ENCODE measurements at places on chromosomes 3 and 15. TPM values are rescaled to one million over a fixed set of nuclear protein-coding genes. Genes with fewer than 3 reads are reported as not detected.

DNA sequence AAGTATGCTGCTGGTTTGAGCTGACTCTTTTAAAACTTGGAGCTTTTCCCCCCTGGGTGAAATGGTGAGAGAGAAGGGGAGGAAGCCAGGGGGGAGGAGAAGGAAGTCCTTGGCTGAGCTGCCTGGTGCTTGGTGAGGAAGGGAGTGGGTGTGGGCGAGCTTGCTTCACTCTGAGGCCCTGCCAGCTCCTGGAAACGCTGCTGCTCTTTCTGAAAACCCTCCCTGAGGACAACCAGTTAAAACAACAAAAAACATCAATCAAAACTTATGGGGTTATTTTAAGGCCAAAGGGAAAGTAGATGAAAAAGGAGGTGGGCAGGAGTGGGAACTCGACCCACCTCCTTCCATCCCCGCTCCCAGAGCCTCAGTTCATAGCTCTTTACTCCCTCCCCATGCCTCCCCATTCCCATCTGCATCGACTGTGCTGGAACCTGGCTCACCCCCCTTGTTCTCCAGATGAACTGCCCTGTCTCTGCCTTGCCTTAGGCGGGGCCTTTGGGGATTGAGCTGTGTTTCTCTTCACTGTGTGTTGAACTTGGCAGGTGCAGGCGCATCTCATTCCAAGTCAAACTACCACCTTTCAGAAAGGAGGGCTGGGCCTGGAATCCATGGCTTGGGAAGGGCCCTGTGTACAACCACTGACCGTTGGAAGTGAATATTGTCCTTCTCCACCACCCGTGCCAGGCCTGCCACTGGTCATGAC is 166.1 kb downstream of the ZNF621 start:
- H3K27me3 ChIP-seq, result peaks cover 15% of the 10 kb centered on the region
- no peaks in the 10 kb centered on the region for H3K36me3 ChIP-seq
- no peak for DNase-seq
- no peaks in the 10 kb centered on the region for H3K4me1 ChIP-seq
- H3K27ac ChIP-seq, result no peak overlapping the region

DNA sequence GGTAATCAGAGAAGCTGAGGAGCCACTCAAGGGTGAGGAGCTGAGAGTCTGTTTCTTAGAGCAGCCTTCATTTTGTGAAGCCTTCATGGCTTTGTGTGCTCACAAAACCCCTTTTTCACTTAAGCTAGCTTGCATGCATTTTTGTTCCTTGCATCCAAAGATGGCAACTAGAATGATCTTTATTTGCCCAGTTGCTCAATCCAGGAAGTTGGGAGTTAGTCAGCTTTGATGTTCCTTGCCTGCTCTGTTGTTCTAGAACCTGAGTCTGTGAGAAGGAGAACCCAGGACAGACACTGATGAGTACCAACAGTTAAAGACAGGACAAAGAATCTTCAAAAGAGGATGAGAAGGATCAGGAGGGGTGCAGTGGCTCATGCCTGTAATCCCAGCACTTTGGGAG is 81.8 kb downstream of the IL20RB start:
- no peaks in the 10 kb centered on the region for H3K36me3 ChIP-seq
- H3K4me3 ChIP-seq, result no peak overlapping the region
- H3K27ac ChIP-seq, result no peak overlapping the region
- peaks cover 1% of the 10 kb centered on the region for H3K27me3 ChIP-seq

TMEM207 gene
- total RNA-seq, result not detected

DNA sequence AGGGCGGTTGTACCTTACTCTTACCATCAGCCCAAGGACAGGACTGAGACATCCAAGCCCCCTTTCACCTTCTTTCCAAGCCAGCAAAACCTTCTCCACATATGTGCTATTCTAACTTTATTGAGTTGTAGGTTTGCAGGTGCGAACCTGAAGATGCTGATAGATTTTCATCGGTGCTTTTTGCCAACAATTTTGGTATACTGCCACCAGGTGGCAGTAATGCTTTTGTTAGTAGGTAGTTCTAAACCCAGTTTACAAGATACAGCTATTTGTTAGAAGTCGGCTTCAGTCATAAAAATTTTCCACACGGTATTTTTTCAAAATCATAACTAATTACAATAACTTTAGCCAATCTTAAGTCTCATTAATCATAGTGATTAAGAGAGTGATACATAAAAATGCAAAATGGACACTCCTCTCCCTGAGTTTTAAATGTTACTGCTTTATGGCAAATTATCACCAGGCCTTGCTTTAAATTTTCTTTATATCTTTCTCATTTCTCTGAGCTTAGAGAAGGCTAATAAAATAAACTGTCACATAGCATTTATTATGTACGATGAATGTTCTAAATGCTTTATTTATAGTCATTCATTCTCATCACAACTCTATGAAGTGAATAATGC is 636 bp downstream of the TBC1D21 start:
- peaks cover 8% of the 10 kb centered on the region for H3K4me1 ChIP-seq
- H3K4me3 ChIP-seq, result no peak overlapping the region
- no peak overlapping the region for H3K27ac ChIP-seq
- DNase-seq, result peak; percentile 60
- peaks cover 11% of the 10 kb centered on the region for H3K27me3 ChIP-seq
- no peaks in the 10 kb centered on the region for H3K36me3 ChIP-seq

DNA sequence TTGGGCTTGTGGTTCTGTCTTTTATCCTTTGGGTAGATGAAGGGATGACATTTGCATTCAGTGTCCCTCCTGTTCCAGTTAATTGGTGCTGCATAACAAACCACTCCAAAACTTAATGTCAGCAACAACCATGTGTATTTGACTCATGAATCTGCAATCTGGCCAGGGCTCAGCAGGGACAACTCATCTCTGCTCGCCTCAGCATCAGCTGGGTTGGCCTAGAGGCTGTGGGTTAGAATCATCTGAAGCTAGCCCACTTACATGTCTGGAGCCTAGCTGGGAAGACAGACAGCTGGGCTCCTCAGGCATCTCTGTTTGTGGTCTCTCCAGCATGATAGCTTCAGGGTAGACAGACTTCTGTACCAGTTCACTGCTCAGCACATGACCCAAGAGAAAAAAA is 92.0 kb downstream of the TMEM108 start:
- no peaks in the 10 kb centered on the region for H3K4me1 ChIP-seq
- DNase-seq, result no peak
- H3K4me3 ChIP-seq, result no peak overlapping the region
- H3K36me3 ChIP-seq, result no peaks in the 10 kb centered on the region
- H3K27ac ChIP-seq, result no peak overlapping the region
- no peaks in the 10 kb centered on the region for H3K27me3 ChIP-seq

- peaks cover 55% of the 10 kb centered on the region for H3K4me1 ChIP-seq
- DNase-seq, result peak; percentile 33
- no peaks in the 10 kb centered on the region for H3K36me3 ChIP-seq
- H3K27me3 ChIP-seq, result no peaks in the 10 kb centered on the region
- peak overlapping the region; percentile 60 for H3K4me3 ChIP-seq
Measured at GRCh38 chr3:43287500-43287873, 1.1 kb downstream of the SNRK start.

DNA sequence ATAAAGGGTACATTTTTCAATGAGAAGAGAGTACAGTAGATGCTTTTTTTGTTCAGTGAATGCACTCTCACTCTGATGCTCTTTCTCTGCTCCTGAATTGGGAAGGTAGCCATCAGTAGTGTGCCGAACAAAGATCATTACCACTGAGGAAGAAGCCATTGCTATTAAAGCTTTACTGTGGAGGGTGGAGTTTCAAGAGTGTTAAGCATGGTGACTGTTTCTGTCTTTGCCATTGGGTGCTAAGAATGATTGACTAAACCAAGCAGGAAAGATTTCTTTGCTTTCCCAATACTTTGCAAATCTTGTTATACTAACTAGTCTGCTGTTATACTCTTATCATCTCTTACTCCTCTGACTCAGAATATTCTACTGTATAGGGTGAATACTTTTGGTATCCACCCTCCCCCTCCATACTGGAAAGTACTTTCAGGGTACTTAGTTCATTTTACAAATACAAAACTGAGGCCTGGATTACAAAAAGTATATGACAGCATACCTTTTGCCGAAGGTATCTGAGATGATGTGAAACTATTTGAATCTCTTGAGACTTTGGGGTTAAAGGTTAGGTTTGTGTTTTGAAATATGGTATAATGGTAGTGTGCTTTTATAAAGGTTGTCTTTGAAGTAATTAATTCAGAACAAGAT is 1.7 kb downstream of the RAB11A start:
- H3K4me1 ChIP-seq, result peaks cover 22% of the 10 kb centered on the region
- no peaks in the 10 kb centered on the region for H3K36me3 ChIP-seq
- H3K27me3 ChIP-seq, result no peaks in the 10 kb centered on the region
- DNase-seq, result peak; percentile 76
- peak overlapping the region; percentile 61 for H3K27ac ChIP-seq

MYH15 gene
- 0.14 TPM for total RNA-seq

DISP2 gene
- total RNA-seq, result 1.2 TPM

DNA sequence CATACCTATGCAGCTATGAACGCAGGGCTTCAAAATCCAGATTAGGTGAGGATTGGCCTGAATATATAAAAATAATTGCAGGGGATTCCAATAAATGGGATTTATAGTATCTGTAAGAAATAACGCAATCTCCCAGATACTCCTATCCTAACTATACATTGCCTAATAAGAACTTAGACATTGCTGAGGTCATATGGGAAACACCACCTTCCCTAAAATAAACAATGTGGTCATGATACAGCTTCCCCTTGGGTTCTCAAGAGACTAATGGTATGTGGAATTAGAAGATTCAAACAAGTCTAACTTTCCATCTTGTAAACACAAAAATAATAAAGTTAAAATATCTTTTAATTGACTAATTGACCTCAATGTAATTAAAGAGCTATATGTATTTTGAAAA is 28.2 kb downstream of the UBE3A start:
- no peaks in the 10 kb centered on the region for H3K4me1 ChIP-seq
- no peaks in the 10 kb centered on the region for H3K27me3 ChIP-seq
- DNase-seq, result no peak
- H3K36me3 ChIP-seq, result no peaks in the 10 kb centered on the region
- H3K4me3 ChIP-seq, result no peak overlapping the region
- no peak overlapping the region for H3K27ac ChIP-seq

GOLGA6D gene
- not detected for total RNA-seq

DNA sequence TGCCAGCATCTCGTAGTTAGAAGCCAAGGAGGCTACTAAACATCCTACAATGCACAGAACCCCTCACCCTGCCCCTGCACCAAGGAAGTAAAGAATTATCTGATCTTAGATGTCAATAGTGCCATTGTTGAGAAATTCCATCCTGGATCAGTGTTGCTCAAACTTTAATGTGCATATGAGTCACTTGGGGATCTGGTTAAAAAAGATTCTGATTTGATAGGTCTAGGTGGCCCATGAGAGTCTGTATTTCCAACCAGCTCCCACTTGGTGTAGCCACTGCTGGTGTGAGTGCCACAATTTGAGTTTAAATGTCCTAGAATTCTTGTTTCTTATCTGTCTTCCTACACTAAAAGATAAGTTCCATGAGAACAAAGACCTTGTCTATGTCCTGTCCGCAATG is 43.7 kb downstream of the TMEM45A start:
- no peaks in the 10 kb centered on the region for H3K4me1 ChIP-seq
- no peak for DNase-seq
- no peaks in the 10 kb centered on the region for H3K36me3 ChIP-seq
- no peak overlapping the region for H3K4me3 ChIP-seq

CYP8B1 gene
- not detected for total RNA-seq

VILL gene
- total RNA-seq, result 6.9 TPM

PARP15 gene
- total RNA-seq, result 1.4 TPM

- H3K4me1 ChIP-seq, result no peaks in the 10 kb centered on the region
- no peaks in the 10 kb centered on the region for H3K27me3 ChIP-seq
- no peak for DNase-seq
- H3K4me3 ChIP-seq, result no peak overlapping the region
Measured at GRCh38 chr3:167109746-167110145, 270.4 kb downstream of the ZBBX start.

GRCh38 chr3:160448845-160449635 is 546 bp downstream of the TRIM59 start:
- peak overlapping the region; percentile 74 for H3K4me3 ChIP-seq
- DNase-seq, result no peak
- peaks cover 21% of the 10 kb centered on the region for H3K4me1 ChIP-seq
- H3K27ac ChIP-seq, result peak overlapping the region; percentile 43
- H3K27me3 ChIP-seq, result no peaks in the 10 kb centered on the region

- H3K27me3 ChIP-seq, result peaks cover 3% of the 10 kb centered on the region
- H3K4me3 ChIP-seq, result no peak overlapping the region
- no peaks in the 10 kb centered on the region for H3K36me3 ChIP-seq
- no peak overlapping the region for H3K27ac ChIP-seq
- no peak for DNase-seq
Measured at GRCh38 chr3:98008855-98009254, 26.3 kb downstream of the GABRR3 start.

RTP3 gene
- total RNA-seq, result not detected

GRCh38 chr3:152858170-152858800 is 23.4 kb downstream of the P2RY1 start:
- H3K27ac ChIP-seq, result no peak overlapping the region
- DNase-seq, result peak; percentile 17
- peaks cover 8% of the 10 kb centered on the region for H3K4me1 ChIP-seq
- H3K4me3 ChIP-seq, result no peak overlapping the region
